Iris pigment epithelial cell (primary cell): ENCODE measurements at places on chromosomes 12 and 14.

GRCh38 chr12:80846952-80847351 is 90.8 kb downstream of the LIN7A start:
- DNase-seq: no peak

DNA sequence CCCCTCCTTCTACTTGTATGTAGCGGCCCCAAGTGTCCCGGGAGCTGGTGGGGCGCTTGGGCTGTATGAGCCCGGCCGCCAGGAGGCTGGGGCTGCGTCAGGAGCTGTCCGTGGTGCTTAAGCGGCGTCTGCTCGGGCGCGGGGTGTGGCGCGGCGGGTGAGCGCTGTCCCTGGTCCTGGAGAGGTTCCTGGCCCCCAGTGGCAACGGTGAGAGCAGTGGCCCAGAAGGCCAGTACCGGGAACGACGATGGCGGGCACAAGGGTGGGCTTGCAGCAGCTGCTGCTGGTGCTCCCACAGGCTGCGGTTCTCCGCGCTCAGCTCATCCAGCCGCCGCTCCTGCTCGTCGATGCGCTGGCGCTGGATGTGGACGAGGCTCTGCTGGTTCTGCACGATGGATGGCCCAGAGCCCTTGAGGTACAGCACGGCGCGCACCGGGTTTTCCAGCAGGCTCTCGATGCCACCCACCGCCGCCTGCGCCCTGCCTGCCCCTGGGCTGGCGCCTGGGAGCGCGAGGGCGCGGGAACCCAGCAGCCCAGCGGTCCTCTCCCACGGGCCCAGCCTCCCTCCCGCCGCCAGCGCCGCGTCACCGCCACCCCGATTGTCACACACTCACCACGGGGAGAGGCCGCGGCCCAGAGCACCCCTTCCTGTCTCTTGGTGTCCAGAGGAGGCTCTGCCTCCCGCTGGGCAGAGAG is 41.9 kb upstream of the FKBP4 start:
- DNase-seq: peak; percentile 60

GRCh38 chr12:72282721-72283120 is 10.6 kb downstream of the TRHDE start:
- peak; percentile 66 for DNase-seq

DNA sequence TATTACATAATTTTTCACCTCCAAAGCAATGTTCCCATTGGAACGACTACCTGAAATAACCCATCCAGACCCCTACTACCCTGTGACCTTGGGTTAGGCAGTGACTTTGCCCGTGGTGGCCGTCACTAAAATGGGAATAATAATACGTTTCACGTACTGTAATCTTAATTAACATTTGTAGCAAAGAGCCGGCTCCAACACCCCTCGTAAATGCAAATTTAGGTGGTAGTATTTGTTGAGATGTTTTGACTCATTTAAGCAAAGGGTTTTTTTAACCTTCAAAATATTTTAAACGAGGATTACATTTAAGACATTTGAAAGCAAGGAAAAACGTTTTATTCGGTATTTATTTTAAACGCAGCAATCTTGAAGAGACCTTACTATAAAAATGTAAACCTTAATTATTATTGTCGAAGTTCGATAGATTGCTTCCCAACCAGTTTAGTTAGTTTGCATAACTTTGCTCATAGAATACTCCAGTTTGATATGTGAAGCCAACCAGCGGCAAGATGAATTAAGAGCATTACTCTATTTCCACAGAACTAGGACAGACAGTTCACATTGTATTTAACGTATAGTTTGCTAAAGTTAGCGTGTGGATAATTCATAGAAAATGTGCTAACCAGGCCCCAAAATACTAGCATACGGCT is 1.4 kb upstream of the ARID2 start:
- DNase-seq: peak; percentile 25

- DNase-seq: peak; percentile 91
Measured at GRCh38 chr12:28869197-28869596, 279.9 kb upstream of the FAR2 start.

GRCh38 chr14:70186900-70187451 is 1.8 kb downstream of the SLC8A3 start:
- peak; percentile 12 for DNase-seq

- DNase-seq: peak; percentile 18
Measured at GRCh38 chr14:22370084-22370847, 218.8 kb downstream of the DAD1 start.

DNA sequence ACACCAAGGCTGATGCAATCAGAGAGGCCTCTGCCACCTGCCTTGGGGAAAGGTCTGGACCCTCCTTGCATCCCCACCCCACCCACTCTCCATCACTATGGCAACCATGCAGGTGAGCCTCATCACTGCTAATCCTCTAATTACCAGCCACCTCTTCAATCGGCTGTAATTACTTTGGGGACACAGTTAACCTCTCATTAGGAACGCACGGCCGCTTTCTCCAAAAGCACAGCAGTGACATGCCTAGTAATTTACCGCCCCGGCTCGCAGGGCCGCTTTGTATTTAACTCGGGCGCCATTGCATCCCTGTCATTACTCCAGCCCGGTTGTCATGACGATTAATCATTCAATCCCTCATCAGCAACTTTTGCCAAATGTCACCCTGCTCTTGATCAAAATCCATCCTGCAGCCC is 36.3 kb upstream of the FAM222A start:
- DNase-seq: no peak

GRCh38 chr12:49548822-49549648 is 10.2 kb downstream of the KCNH3 start:
- peak; percentile 20 for DNase-seq
